ENCODE measurements at places on chromosomes 1 and 21. TPM values are rescaled to one million over a fixed set of nuclear protein-coding genes. Genes with fewer than 3 reads are reported as not detected.
A peak's percentile ranks its signal among the peaks of the same experiment; 100 is the strongest.

DNA sequence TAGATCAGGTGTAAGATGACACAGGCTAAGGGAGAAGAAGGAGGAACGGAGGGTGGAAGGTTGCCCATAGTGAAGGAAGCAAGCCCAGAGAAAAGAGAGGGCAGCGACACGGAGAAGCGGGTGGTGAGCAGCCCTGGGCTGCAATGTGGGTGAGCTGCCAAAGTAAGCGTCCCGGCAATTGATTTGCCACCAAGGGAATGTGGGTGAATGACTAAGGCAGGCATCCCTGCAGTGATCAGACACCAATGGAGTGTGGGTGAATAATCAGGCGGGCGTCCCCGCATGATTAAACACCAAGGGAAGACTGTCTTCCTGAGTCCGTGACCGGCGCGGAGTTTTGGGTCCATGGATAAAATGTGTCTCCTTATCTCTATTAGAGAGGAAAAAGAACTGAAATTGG is 79.6 kb downstream of the UCHL5 start:
- no peak for DNase-seq

- no peak for DNase-seq
These were observed 599 bp downstream of the MRPL24 start for GRCh38 chr1:156740237-156740740.

Gene RNU1-2
- total RNA-seq: under 0.01 TPM

- DNase-seq: peak; percentile 90
These were observed 13.6 kb upstream of the FAM110D start for GRCh38 chr1:26145041-26145959.

Gene SNX27
- 27.4 TPM for total RNA-seq

- DNase-seq: no peak
These were observed 55.0 kb downstream of the NTMT2 start for GRCh38 chr1:170200621-170201397.

- DNase-seq: no peak
These were observed 21.3 kb downstream of the GNAT2 start for GRCh38 chr1:109598156-109598555.

Gene CAMK1G
- not detected for total RNA-seq

DNA sequence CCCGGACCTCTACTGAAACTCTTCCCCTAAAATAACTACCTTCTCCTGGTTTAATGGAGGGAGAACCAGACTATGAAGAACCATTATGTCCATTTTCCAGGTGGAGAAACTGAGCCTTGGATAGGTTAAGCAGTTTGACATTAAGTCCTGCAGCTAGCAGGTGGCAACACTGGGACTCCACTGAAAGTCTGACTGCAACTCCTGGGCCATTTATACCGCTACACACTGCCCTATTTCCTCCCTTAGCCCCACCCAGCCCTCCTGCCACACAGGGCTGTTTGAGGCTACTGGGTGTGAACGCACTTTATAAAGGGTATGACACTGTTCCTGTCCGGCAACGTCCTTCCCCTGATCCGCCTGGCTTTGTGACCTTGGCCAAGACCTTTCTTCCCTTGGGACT is 511 bp upstream of the INPP5B start:
- no peak for DNase-seq

DNA sequence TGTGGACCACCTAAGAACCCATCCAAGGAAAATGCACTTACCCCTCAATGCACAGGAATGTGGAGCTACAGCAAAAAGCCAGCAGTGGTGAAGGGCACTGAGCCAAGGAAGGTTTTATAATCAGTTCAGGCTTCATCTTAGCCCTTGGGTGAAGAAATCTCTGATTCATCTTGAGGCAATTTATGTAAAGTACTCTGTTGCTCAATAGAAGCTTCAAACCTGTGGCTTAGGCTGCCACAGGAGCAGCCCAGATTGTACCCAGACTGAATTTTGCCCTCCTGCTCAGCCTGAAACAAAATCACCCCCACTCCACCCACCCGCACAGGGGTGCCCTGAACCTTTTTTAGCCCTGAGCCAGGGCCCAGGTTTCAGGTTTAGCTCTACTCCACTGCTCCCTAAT is at the start of gene S100A12:
TSS of gene S100A12 (minus strand) at position 111 of the 400 bp plus-strand sequence. CDS start 1,029 bp downstream, outside the sequence.
- peak; percentile 46 for DNase-seq

DNA sequence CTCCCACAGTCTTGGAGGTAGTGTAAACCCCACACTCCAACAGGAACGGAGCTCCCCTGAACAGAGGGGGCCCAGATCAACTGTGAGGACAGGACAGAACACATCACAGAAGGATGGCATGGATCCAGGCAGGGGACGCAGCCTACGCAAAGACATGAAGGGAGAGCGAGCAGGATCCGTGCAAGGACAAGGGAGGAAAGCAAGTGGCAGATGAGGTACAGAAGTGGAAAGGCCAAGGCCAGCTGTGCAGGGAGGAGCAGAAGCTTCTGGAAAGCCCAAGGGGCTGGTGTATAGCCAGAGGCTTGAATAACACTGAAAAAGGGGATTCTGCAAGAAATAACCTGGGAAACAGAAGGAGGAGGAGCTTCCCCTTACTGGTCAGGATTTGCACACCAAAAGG is 81.2 kb downstream of the SIPA1L2 start:
- no peak for DNase-seq

GRCh38 chr1:215971793-215972441 is 404.8 kb downstream of the KCTD3 start:
- no peak for DNase-seq

DNA sequence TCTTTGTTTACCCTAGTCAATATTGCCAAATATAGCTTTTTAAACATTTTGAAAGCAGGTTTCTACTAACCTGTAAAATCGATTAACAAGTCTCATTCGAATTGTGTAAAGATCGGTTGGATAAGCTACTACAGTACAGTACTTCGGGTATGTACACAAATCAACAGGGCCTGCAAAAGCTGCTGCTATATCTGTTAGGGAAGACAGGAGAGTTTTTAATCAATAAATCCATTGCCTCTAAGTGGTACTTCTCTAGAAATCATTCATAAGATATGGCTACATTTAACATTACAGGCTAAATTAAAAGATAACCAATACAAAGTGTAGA is 34.8 kb upstream of the PSMG1 start:
- no peak for DNase-seq

GRCh38 chr1:65148548-65149350 is 746 bp downstream of the AK4 start:
- DNase-seq: no peak

Gene C4BPB
- 1.5 TPM for total RNA-seq

DNA sequence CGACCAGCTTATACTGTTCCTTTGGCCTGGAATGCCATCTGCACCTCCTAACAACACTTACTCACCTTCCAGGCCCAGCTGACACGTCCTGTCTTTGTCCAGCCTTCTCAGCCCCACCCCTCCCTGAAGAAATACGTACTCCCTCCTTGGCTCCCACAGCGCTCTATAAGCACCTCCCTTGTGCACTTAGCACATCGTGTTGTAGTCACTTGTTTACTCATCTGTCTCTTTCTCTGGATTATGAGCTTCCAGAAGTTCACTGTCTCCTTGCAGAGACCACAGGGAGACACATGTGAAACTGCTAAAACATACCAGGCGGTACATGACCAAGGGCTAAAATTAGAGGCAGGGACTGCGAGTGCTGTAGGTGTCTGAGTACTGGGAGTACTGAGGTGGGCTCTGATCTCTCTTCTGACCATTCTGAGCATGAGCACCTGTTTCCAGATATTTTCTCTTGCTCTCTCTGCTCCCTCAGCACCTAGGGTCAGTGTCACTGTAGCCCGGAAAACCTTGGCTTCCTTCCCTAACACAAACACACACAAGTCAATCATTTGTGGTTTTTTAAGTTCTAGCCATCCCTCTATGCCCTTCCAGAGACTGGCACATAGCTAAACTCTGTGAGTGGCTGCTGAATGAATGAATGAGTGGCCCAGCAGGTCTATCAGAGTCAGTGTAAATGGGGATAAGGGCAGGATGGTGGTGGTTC is 5.1 kb downstream of the DCST1 start:
- no peak for DNase-seq

Gene MAGI3
- total RNA-seq: 18.8 TPM

DNA sequence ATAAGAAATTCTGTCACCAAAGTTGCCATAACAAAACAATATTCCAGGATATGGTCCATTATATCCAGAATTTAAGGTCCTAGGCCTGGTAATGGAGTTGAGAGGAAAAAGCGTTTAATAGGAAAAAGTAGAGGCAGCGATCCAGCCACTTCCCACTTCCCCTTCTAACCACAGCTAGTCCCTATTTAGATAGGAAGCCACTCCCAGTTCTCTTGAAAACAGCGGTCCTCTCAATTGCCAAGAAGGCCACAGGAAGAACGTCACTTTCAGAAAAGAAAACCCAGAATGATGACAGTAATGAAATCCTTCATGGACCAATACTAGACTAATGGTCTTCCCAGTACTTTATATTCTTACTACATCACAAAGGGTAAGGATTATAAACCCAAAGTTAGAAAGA is 38.6 kb downstream of the ABL2 start:
- no peak for DNase-seq

Gene SPRR2D
- 69.2 TPM for total RNA-seq

Gene ACTRT2
- total RNA-seq: not detected

- no peak for DNase-seq
These were observed 5.2 kb downstream of the H6PD start for GRCh38 chr1:9239622-9240401.

DNA sequence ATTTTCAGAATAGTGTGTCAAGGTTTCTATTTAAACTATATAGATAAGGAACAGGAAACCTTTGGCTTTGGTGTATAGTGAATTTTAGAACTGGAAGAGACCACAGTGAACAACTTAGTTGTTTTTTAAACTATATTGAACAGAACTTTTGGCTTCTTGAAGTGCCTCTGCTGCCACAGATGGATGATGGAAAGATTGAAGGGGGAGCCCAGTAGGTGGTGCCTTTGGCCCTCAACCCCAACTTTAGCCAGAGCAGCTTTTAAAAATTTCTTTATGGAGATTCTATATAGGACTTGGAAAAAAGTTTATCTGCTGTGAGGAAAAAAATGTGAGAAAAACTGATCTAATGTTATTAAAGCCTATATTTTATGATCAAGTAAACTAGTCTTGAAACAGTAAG is 50.2 kb downstream of the SWT1 start:
- DNase-seq: no peak

DNA sequence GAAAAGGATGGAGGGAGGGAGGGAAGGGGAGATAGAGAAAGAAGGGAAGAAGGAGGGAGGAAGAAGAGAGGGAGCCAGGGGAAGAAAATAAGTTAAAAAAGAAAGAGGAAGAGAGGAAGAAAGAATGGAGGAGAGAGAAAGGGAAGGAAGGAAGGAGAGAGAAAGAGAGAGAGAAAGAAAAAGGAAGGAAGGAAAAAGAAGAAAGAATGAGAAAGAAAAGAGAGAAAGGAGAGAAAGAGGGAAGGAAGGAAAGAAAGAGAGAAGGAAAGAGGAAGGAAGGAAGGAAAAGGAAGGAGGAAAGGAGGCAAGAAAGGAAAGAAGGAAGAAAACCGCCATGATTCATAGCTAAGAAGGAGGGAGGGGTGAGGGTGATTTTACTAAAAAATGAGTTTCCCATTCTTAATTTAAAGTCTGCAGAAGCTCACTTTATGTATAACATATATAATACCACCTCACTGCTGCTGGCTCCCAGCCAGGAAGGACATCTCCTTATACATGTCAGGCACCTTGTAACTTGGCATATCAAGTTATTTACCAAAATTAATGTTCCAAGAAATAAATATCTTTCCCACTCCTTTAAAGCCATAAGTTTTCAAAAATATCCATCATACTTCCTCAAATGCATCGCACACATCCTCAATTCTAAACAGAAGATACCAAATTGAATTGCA is 46.0 kb upstream of the OLIG2 start:
- DNase-seq: no peak

GRCh38 chr1:160451119-160451858 is 50.9 kb downstream of the VANGL2 start:
- DNase-seq: no peak

Gene YBX1
- total RNA-seq: 349 TPM

GRCh38 chr1:42922687-42923366 is 35.8 kb downstream of the SLC2A1 start:
- DNase-seq: peak; percentile 62

DNA sequence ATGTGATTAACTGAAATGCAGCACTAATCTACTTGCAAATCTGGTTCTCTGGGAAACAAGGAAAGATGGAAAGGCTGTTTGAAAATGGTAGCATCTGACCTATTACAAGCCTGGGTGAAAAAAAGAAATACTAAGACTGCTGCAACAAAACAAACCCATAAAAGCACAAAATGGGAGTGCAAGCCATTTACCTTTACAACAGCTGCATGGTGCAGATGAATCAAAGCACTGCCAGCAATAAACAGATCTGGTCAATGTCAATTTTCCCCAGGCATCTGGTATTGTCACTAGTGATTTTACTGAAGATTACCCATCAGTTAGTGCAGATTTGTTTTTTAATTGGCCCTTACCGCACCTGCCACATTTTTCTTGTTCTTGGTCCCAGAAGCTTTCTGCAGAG is 1341.7 kb downstream of the PLA2G4A start:
- DNase-seq: no peak

GRCh38 chr1:247535402-247535801 is 838 bp downstream of the OR2C3 start:
- no peak for DNase-seq

Gene CXADR
- 121 TPM for total RNA-seq

DNA sequence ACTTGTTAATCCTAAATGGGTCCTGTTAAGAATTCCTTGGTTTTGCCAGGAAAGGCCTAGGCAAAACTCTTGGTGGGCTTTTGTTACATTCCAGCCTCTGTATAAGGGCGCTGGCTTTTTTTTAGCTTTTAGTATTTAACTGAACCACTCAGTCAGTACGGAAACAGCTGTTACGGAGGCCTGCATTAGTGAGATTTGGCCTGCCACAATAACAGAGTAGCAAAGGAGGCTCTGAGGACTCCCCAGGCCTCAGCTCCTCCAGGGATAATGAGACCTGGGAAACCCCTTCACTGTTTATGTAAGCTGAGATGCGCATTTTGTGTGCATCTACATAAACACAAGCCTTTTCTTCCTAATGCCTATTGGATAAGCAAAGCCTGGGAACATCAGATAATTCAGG is 210.2 kb downstream of the APP start:
- no peak for DNase-seq

Gene SMAP2
- total RNA-seq: 32.2 TPM

Gene DFFB
- total RNA-seq: 4.0 TPM

Gene OR2L3
- total RNA-seq: not detected

- no peak for DNase-seq
These were observed 1.8 kb downstream of the ARPC5 start for GRCh38 chr1:183633676-183634343.

DNA sequence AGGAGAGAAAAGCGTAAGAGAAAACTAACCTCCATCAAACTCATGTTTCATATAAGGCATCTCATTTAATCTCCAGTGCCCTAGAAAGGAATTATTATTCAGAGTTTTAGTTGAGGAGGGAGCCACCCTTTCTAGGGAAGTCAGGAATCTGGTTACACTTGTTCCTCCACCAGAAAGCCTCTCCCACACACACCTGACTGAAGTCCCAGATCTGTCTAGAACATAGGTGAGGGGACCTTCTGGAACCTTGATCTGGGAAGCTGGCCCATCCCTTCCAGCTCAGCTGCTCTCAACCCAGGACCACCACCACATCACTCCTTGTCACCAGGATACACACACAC is 1.9 kb upstream of the DENND2D start:
- DNase-seq: no peak

DNA sequence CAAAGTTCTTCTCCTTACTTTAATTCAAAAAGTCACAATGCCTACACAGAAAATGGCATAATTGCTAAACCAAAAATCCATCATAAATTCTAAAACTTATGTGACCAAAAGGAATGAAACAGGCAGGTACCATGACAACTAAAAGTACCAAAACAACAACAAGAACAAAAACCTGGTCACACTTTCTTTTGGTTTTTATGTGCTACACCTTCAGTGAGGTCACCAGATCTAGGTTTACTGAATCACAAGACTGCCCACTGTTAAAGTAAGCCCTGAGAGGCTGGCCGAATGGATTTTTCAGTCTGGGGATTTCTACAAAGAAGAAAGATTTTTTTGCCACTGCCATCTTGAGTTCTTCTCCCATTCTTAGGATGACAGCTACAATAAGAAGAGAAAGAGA is 583.0 kb upstream of the PKN2 start:
- DNase-seq: no peak

Data from suprapubic skin (tissue), 4 donors.